Fibroblast of skin of left quadriceps (primary cell): ENCODE measurements at places on chromosomes 16 and 17.

- DNase-seq, result no peak
These were observed 1.2 kb downstream of the IRF8 start for GRCh38 chr16:85900027-85900792.

DNA sequence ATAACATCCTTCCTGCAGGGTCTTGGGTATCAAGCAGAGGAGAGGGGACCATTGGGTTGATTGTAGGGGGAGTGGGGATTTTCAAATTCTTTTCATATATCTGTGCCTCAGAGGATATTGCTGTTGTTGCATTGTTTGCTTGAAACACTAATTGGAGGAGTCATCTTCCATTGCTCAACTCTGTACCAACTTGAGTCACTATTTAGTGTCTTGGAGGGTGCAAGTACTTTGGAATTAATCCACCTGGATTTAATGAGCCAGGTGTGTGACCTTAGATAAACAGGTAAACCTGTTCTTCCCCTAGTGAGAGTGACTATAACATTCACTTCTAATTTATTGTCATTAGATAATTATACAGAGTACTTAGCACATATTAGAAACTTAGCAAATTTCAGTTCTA lies 151.3 kb upstream of the CNTNAP4 start:
- DNase-seq, result no peak

DNA sequence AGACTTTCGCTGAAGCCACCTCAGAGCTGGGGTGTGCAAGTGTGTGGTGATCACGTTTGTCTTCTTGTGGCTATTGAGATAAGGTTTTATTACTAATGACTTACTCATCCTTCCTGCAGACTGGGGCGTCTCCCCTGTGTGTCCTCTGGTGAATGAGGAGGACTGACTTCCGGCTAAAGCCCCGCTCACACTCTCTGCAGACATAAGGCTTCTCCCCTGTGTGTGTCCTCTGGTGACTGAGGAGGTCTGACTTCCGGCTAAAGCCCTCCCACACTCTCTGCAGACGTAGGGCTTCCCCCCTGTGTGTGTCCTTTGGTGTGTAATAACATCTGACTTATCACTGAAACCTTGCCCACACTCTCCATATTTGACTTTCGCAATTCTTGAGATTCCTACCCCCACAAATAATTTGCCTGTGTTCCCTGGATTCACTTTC lies 19.4 kb downstream of the PRDM7 start:
- no peak for DNase-seq

DNA sequence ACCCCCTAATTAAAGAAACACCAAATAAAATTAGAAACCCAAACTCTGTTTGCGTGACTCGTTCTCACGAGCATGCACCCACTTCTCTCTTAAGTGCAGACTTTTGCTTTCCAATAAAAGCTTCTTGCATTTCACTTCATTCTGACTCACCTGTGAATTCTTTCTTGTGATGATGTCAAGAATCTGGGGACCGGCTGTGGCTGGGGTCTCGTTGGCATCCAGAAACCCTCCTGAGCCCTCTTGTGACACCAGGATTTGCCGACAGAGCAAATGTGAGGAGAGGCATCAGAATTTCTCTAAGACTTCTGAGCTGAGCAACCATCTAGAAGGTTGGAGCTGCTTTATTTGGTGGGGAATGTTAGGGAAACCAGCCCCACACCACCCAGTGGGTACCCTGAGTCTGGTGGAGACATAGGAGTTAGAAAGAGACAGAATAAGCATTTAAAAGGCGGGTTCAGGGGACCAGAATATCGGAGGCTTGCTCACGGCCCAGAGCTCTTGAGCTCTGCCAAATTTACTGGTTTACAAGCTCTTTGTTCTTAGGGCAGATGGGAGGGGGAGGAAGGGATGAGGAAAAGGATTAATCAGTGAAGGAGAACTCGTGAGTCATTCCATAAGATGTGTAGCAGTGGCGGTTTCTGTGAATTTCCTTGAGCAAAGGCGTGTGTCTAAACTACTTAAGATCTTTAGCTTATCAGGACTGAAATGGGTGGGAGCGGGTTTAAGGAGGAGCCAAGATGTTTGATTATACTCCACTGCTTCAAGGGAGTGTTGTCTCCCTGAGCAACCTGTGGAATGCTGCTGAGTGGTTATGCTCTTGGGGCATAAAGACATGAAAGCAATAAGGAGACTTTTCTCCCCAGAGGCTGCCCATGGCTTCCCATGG lies 24.2 kb upstream of the TMC5 start:
- no peak for DNase-seq

DNA sequence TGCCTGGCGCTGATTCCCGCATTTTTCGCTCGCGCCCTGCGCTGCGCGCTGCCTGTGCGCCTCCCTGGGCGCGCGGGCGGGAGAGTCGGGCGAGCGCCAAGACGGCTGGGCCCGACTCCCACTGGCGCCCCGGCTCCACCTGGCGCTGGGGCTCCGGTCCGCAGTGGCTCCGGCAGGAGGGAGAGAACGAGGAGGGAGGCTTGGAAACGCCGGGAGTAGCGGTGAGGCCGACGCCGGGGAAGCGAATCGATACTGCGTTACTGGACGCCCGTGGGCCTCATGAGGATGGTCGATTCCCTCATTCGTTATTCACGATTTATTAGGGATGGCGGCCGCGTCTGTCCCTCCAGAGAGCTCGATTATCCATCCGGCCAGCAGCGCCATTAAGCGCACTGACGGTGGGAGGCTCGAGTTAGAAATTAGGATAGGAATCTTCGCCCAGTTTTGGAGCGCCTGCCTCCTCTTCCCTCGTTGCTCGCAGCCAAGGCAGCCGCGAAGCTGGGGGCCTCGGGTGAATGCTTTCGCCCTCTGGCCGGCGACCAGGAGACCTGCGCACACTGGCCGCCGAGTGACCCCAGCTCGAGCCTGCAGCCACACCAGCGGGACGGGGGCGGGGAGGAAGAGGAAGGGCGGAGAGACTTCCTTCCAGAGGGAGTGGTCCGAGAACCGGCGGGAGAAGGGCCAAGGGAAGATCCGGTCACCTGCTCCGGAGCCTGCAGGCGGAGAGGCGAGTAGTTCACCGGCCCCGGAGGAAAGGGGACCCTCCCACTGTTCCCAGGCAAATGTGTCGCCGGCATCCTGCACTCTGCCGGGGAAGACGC lies 1.3 kb upstream of the PCGF2 start:
- no peak for DNase-seq
